ENCODE measurements at places on chromosomes 5 and 9.

GRCh38 chr5:41284938-41285337, 71.6 kb upstream of the C6 start:
- no peak for DNase-seq

DNA sequence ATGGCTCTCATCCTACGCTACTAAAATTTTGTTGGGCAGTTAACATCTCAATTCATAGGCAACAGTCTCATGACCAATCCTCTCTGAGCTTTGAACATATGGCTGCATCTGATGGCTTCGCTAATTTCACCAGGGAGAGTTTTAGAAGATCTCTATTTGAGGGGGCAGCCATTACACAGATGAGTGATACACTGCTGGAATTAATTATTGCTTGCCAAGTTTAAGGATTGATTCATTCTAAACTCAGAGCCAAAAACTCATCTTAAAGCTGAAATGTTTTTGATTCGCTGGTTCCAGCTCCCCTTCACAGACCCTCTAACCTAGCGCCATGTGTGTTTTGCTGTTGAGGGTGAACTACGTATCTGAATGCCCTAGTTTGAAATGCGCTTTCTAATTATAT, 519.9 kb upstream of the WWC1 start:
- DNase-seq, result no peak

- DNase-seq, result no peak
These were observed 1.6 kb upstream of the ASPN start for GRCh38 chr9:92483627-92484545.

GRCh38 chr5:68012429-68012828, 203.1 kb upstream of the PIK3R1 start:
- DNase-seq, result no peak

DNA sequence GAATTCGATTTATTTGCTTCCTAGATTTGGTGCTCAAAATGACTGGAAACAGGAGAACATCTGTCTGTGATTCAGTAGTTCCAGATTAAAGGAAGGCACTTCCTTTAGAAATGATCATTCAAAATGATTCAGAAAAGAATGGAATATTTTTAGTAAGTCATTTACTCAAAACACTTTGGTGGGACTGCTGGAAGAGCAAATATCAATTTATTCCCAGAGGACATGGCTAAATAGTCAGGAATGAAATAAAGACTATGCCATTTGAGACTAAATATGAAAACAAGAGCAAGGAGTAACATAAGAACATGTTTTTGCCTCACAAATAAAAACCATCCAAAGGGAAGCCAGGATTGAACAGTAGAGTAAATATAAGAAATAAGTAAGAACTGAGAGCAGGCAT, 138.6 kb upstream of the RASA1 start:
- DNase-seq, result no peak

DNA sequence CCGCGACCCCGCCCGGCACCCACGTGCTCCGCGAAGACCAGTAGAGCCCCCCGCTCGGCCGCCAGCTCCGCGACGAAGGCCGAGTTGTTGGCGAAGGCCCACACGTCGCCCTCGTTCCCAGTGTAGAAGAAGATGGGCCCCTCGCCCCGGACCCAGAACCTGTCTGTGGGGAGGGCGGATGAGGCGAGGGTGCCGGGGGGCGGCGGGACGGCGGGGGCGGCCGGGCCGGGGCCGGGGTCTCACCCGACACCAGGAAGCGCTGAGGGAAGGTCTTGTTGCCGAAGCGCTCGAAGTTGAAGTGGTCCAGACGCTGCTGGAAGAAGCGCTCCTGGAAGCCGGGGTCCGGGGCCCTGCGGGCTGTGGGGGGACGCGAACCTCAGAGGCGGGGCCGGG, 317 bp downstream of the DPP7 start:
- DNase-seq, result no peak

- peak; percentile 96 for DNase-seq
These were observed 110.7 kb downstream of the NR6A1 start for GRCh38 chr9:124660341-124660801.

- DNase-seq, result no peak
These were observed 35.4 kb downstream of the LHX3 start for GRCh38 chr9:136169495-136169894.

GRCh38 chr9:34647651-34648050, 1.2 kb downstream of the GALT start:
- no peak for DNase-seq

GRCh38 chr5:129630101-129630500, 117.8 kb upstream of the MINAR2 start:
- no peak for DNase-seq

- DNase-seq, result no peak
These were observed 36.9 kb downstream of the SCAI start for GRCh38 chr9:125106285-125106893.

- peak; percentile 6 for DNase-seq
These were observed 39.8 kb downstream of the IARS1 start for GRCh38 chr9:92253656-92254055.

DNA sequence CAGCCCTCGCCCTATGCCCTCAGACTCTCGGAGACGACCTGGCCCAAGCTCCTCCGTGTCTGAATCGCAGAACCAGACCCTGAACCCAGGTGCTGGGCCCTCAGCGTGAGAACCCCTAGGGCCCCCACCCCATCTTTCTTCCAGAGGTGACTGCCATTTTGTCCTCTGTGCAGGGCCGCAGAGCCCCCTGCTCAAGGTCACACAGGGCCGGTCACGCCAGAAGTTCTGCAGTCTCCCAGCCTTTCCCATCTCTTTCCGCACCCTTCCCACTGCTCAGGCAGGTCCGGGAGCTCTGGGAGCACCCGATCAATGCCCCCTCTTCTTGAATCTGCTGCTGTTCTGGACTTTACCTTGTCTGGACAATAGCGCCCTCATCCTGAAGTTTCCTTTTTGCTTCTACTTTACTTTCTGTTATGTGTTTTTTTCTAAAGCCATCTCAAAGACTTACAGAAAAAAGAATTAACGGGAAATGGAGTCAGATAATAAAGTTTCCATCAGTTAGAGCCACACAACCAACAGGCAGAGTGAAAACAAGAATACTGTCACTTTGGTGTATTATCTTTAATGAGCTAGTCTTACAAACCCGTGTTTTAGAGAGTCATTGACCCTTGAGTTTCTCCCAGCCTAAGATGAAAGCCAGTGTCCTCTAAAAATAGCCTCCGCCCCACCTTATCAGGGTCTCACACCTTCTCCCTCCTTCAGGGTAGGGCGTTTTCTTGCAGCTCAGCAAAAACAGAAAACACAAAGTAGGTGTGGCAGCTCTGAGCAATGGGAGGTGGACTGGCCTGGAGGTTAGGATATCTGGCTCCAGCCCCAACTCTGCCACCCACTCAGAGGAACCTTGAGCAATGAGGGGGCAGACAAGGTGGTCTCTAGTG, 1.8 kb downstream of the TMOD1 start:
- no peak for DNase-seq

DNA sequence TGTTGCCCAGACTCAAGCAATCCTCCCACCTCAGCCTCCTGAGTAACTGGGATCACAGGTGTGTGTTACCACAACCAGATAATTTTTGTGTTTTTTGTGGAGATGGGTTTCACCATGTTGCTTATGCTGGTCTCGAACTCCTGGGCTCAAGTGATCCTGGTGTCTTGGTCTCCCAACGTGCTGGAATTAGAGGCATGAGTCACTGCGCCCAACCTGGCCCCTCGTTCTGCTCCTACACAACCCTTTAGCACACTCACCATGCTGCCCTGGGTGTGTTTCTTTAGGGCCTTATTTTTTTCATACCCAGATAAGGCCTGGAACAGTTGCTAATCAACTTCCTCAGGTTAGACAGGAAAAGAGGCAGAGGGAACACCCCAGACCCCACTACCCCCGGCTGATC, 2.6 kb downstream of the PDZD2 start:
- no peak for DNase-seq

DNA sequence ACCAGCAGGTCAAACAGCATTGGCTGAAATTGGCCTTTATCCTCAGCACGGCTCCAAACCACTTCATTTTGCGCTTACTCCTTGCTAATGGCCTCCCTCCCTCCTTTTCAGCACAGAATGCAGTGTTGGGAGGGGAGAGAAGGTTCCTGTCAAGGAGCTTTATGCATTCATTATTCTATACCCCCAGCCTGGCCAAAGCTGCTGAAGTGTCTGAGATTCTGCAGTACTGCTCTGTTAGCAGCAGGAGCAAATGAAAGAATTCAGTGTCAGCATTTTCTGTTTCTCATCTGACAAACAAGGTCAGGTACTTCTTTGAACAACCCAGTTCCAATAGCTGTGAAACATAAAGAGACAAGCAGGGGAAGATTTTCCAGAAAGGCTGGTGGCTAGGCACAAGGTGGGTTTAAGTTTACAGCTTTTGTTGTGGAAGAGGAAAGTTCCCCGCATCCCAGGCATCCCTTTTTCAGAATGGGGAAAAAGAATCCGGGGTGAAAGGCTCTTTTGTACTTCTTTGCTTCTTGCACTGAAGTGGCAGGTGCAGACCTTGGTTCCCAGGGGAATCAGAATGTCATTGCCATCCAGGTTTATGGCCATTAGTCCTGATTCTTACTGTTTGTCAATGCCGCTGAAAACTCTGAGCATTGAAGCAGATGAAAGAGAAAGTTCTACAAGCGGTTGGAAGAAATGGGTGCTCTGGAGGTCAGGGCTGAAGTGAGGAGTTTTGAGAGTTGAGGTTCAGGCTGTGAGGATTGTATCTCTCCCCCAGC, 109.3 kb upstream of the APC start:
- peak; percentile 12 for DNase-seq

- no peak for DNase-seq
These were observed 974 bp downstream of the CCDC69 start for GRCh38 chr5:151222790-151223446.

GRCh38 chr5:86983208-86983607, 284.5 kb upstream of the RASA1 start:
- no peak for DNase-seq

- DNase-seq, result no peak
These were observed 653.4 kb downstream of the ANXA1 start for GRCh38 chr9:73805111-73805510.

DNA sequence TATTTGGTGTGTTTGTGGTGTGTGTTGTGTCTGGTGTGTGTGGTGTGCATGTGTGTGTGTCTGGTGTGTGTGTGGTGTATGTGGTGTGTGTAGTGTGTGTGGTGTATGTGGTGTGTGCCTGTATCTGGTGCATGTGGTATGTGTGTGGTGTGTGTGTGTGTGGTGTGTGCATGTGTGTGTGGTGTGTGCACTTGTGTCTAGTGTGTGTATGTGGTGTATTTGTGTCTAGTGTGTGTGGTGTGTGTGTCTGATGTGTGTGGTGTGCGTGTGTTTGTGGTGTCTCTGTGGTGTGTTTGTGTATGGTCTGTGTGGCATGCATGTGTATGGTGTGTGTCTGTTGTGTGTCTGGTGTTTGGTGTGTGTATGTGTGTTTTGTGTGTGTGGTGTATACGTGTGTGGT, 71.1 kb downstream of the CACNA1B start:
- DNase-seq, result no peak

- no peak for DNase-seq
These were observed 1.6 kb upstream of the FOXD1 start for GRCh38 chr5:73450137-73450536.

- DNase-seq, result no peak
These were observed 90.4 kb downstream of the PIP5K1B start for GRCh38 chr9:68795411-68795810.

GRCh38 chr5:140821375-140822280, at the start of gene PCDHA5:
TSS of gene PCDHA5 (plus strand) at chr5:140821613.
- DNase-seq, result peak; percentile 76

- no peak for DNase-seq
These were observed 642 bp upstream of the ITGA1 start for GRCh38 chr5:52786949-52787599.

DNA sequence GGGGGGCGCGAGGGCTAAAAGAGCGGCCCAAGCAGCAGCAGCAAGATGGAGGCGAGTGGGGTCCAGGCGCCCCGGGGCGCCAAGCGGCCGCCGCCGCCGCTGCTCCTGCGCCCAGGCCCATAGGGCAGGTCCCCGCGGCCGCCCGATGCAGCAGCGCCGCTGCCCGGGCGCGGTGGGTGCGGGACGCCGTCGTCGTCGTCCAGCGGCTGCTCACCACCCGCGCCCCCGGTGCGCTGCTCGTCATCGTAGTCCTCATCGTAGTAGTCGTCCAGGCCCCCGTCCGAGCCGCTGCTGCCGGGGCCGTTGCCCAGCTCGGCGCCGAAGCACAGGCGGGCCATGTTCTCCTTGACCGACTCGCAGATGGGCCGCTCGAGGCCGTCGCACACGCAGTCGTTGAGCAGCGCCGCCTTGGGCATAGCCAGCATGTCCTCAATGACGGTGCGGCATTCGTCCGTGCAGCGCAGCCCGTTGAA, 1.5 kb downstream of the GAS1 start:
- DNase-seq, result no peak

DNA sequence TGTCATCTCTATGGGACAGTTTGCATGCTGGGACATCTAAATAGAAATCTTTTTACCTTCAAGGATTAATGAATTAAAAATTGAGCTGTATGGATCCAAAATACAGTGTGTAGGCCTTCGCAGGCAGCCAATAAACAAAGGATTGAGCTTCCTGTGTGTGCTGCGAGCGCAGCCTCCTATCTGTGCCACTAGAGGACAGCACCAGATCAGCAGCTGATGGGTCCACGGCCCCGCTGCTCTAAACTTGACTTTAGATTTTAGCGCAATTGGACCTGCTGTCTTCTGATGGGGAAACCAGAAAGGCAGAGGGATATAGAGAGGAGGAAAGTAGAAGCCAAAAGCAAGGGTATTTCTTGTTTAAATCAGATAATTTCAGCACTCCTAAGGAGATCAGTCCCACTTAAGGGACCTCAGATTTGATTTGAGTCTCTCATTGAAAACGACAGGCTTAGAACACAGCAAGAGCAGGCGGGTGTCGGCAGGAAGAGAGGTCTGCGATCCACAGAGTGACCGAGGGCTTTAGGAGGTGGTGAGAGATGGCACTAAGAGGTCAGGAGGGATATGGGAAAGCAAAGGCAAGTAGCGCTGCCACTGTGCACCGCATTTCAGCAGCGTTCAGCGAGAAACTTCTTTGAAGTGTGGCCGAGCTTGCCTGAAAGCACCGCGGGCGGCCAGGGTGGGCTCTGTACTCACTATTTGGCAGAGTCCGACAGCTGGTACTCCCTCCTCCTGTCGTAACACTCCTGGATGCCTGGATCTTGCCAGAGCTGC, 214.3 kb downstream of the GNA14 start:
- peak; percentile 37 for DNase-seq

All from HAP-1 (cell line).